ENCODE measurements at places on chromosomes 7 and 10.
A peak's percentile ranks its signal among the peaks of the same experiment; 100 is the strongest.

GRCh38 chr10:120402147-120402766 lies 54.8 kb upstream of the PLPP4 start:
- no peak for DNase-seq

GRCh38 chr7:140398821-140399220 lies 491 bp upstream of the SLC37A3 start:
- no peak for DNase-seq

DNA sequence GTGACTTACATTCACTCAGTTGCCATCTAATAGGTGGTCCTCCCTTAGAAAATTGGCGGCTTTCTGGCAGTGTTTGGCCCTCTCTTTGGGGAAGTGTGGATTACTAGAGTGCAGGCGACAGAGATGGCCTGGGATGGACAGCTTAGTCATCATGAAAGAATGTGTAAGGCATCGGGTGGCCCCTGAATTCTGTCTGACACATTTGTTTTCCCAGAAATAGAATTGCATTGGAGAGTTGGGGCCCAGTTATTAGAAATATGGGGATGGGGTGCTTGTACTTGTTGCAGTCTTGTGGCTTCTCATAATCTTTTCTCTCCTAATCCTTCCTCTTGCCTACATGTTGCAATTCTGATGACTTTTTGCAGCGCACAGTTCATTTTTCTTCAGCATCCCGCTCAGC lies 13.8 kb downstream of the TCF7L2 start:
- no peak for DNase-seq

GRCh38 chr7:18459484-18460245 lies 35.9 kb upstream of the HDAC9 start:
- DNase-seq: no peak

DNA sequence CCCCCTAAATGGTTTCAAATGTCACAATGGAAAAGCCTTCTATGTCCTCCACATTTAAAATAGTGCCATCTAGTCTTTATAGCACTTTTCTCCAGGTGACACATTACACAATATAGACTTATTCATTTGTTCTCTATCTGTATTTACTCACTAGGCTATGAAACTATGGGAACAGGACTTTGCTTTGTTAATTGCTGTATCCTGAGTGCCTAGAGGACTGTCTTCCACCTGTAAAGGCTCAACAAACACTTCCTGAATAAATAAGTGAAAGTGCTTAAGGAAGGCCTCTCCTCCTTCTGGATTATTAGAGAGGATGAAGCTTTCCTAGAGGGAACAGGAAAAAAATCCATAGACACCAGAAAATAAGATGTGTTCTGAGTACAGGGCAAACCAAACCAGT lies 397.6 kb upstream of the LRRN3 start:
- DNase-seq: no peak

- DNase-seq: peak; percentile 83
Observed at GRCh38 chr7:69166979-69167516, 431.2 kb upstream of the AUTS2 start.

DNA sequence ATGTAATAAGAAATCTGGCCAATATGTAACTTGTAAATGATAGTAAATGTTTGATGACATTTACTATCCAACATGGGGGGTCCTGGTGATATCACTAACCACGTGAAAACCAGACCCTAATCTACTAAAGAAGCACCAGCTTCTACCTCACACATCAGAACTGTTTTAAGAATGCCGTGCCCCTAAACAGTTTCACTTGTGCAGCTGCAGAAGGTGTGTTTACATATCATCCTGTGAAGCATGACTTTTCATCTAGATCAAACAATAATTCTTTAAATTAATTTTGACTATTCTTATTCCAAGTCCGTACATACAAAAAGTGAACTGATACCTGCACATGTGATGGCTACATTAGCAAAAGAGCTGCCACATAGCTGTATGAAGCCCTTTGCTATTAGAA lies 61.0 kb downstream of the STEAP1B start:
- no peak for DNase-seq

GRCh38 chr10:34528320-34528719 lies 286.8 kb downstream of the PARD3 start:
- peak; percentile 10 for DNase-seq

DNA sequence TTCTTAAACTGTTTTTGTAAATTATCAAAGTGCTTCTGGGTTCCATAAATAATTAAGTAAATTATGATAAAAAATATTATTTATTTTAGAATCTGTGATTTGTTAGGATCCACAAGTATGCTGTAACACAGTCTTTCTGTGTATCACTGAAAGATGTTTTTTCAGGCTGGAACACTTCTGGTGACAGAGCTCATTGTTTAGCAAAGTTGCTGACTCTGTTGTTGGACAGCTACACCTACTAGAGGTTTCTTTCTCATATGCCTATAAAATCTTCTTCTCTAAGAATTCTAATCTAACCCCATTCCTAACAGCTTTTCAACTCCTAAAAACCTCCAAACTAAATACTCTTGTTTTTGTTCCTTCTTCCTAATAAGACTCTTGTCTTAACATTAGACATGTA lies 176.8 kb downstream of the THSD7A start:
- no peak for DNase-seq

- DNase-seq: no peak
Observed at GRCh38 chr10:6228010-6228511, 25.3 kb downstream of the PFKFB3 start.
